ENCODE measurements at places on chromosomes 2 and 18.
A peak's percentile ranks its signal among the peaks of the same experiment; 100 is the strongest.

DNA sequence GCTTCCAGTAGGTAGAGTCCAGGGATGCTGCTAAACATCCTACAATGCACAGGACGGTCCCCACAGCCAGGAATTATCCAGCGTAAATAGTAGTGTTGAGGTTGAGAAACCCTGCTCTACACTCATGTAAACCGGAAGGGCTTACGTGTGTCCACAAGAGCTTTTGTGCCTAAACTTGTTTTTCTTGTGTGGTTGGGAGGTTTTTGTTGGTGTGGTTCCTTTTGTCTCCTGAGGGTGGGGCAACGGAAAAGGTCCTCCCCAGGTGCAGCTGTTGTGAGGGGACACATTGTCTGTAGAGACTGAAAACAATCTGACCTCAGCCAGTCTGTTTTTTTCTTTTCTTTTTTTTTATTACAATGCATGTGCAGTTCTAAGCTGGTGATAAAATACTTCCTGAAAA is 72.7 kb upstream of the MGAT5 start:
- no peak for DNase-seq

DNA sequence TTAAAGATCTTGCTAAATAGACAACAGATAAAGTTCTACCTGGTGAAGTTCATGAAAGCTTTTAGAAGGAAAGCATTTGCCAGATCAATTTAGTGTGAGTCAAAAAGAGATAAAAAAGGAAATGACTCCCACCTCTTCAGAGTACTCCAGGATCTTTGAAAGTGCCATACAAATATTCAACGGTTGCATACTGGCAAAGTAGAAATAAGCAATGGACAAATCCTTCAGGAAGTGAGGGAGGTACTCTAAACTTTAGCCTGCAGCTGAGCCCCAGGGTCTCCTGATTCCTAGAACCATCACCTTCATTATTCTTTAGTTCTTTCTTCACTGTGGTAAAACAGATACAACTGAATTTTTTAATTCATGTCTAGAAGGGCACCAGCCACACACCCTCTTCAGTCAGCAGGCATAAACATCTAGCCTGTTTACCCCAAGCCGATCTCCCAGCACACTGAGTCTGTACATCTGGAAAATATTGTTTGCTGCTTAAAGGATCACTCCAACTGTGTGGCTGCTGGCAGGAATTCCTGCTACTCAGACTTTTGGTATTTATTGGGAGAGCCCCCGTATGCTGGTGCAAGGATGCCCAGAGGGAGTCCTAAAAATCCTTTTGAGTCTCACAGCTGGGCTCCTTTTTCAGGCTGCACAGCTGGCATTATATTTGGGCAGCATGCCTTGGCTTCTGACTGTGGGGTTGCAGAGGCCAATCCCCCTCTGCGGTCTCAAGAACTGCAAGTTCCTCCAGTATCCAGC is 72.3 kb upstream of the SESTD1 start:
- DNase-seq, result no peak

DNA sequence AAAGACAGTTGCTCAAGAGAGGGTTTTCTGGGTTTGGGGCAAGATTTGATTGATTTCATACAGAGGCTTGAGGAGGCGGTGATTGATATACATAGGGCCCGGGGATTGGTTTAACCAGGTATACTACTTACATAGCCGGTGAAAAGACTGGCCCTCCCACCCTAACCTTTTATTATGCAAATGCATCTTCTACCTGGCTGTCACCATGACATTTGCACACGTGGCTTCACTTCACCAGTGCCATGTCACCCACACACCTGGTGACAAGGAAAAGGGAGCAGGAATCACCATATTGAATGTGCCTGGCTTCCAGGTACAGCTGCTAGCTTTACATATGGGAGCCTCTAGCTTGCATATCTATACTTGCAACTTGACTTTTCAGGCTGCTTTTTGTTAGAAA is 9.7 kb downstream of the ERMN start:
- no peak for DNase-seq

DNA sequence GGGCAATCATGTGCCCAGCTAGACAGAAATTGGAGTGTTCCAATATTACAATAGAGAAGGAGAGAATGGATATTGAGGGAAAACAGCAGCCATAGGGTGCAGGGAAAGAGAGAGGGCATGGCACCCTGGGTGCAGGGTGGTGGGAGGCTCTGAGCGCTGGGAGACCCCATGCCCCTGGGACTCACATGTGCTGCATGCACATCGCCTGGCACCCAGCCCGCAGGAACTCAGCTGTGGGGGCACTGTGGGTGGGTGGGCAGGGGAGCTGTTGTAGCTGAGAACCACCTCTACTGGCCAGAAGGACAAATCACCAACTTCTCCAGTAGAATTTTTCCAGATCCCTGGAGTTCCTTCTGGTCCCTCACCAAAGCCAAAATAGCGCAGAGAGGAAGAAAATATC is 7.2 kb upstream of the NEURL3 start:
- DNase-seq, result no peak

- no peak for DNase-seq
Measured at GRCh38 chr18:8084160-8084559, 517.0 kb downstream of the PTPRM start.

GRCh38 chr2:241309684-241310117 is 5.8 kb downstream of the HDLBP start:
- DNase-seq, result peak; percentile 66
